ENCODE measurements at places on chromosomes 12 and 14.

DNA sequence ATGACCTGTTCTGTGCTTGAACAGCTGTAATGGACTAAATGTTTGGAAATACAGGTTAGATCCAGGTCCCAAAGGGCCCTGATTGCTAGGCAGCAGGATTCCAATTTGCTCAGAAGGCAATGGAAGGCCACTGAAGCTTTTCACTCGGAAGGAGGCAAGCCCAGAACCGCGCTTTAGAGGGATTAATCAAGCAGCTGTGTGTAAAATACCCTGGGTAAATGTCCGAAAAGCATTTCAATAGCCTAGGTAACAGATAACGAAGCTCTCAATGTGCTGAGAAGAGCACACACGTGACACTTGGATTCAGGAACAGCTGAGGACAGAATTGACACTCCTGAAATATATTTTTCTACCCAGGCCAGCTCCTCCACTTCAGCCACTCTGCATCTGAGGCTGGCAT lies 436.1 kb downstream of the TMEM132D start:
- DNase-seq = no peak

- DNase-seq = no peak
Measured at GRCh38 chr12:124759841-124760503, 103.7 kb downstream of the SCARB1 start.

- DNase-seq = no peak
Measured at GRCh38 chr12:108107293-108107692, 21.8 kb upstream of the WSCD2 start.

DNA sequence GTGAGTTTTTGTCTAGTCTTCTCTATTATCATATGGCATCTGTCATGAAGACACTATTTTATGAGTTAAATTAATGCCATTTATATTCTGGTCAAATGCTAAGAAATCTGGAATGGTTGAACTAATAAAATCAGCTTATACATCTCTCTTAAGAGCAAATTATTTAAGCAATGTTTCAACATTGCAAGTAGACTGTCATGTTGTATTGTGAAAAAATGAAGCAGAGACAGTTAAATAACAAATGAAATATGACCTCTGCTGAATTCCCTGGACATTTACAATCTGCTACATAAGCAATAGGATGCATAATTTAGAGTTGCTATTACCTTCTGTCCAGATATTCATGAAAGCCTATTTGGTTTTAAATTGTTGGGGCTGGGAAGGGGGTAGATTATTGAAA lies 30.6 kb downstream of the NAV3 start:
- no peak for DNase-seq

GRCh38 chr14:23366426-23366921 lies 1.5 kb upstream of the EFS start:
- no peak for DNase-seq

DNA sequence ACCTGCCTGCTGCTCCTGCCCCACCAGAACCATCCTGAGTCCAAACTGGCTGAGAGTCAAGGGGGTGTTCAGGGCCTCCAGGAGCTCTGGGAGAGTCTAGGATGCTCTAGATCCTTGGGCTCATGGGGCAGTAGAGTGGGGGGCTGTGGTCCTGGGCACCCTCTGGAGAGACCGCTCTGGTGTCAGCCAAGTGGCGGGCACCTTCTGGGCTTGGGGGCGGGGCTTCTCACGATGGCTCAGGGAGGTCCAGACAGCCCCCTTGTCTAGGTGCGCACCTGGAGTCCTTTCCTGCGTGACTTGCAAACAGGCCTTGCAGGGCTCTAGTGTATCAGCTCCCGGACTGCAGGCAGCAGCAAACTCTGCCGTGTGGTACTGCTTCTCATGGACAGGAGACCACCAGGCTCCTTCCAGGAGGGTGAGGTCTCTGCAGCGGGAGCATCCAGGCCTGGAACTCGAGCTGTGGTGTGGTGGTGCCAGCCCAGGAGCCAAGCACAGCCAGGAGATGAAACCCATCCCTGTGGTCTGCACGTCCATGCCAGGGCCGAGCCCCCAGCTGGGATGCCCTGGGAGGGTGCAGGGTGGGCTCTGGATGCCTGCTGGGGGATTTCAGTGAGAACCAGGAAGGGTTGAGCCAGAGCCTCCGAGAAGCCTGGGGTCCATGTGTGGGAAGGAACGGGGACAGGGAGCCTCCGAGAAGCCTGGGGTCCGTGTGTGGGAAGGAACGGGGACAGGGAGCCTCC lies 15.0 kb downstream of the PACS2 start:
- DNase-seq = no peak

DNA sequence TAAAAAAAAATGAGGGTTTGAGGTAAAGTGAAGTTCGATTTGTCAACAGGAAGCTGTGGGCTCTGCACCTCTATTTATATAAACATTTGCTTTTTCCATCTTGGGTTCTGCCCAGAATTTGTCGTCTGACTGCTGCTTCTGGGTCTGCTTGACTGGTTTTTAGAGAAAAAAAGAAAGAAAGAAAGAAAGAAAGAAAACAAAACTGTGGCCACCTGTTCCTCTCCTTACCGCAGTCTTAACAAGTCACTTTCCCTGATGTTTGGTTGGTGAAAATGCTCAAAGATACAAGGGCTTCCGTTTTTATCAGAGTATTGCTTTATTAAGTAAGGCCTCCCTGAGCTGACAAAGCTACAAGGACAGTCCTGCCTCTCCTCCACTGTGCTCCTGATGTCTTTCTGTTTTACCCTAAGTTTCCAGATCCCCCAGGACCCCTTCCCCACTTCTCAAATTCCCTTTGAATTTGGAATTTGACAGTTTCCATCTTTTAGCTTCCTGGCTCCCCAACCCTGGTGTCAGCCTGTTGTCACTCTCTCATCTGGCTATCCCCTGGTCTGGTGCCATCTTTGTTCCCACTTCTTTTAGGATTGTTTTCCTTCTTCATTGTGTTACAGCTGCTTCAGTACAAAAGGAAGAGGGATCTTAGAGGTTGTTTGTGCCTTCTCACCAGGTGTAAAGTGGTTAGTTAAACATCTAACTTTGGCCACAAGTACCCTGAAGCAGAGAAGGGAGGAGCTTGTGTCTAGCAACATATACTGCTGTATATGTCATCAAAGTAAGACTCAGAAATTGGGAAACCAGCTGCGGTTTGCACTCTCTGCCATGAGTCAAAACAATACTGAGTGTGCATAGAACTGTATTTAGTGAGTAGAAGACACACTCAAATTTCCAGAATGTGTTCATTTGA lies 18.0 kb downstream of the MFAP5 start:
- DNase-seq = no peak

- no peak for DNase-seq
Measured at GRCh38 chr12:56932146-56932545, 2.1 kb downstream of the SDR9C7 start.

DNA sequence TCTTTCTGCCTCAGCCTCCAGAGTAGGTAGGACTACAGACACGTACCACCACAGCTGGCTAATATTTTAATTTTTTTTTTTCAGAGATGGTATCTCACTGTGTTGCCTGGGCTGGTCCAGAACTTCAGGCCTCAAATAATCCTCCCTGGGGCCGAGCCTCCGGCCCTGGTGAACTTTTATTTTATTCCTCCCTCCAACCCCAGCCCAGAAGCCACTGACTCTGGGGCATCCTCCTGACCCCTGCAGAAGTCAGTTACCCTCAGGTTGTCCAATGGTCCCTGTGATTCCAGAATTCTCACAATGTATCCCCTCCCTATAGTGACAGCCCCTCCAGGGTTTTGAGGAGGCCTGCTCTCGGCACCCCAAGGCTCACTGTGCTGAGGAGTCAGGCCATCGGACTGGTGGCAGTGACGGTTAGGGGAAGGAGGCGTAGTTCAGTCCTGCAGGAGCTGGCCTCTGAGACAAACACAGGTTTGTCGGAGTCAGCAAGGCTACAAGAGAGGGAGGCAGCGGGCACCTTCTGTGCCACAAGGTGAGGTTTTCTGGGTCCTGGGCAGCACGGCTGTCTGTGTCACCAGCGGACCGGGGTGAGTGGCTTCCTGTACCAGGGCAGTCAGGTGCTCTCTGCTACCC lies 19.4 kb upstream of the FIGNL2 start:
- DNase-seq = no peak

- no peak for DNase-seq
Measured at GRCh38 chr12:4303750-4304149, 17.3 kb upstream of the TIGAR start.

DNA sequence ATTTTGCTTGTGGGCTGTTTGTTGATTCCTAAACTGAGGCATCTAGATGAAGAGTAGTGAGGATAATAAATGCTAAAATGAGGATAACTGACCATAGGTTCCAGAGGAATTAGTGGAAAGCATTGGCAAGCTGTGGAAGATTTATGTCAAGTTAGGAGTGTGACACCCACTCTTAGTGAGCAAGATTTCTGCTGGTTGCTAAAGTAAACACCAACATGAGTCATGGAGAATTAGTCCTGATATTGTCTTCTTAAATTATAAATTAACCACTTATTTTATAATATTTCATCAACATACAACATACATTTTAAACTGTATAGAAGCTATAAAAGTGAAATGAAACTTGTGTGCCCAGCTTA lies 328.2 kb downstream of the RPL10L start:
- no peak for DNase-seq

DNA sequence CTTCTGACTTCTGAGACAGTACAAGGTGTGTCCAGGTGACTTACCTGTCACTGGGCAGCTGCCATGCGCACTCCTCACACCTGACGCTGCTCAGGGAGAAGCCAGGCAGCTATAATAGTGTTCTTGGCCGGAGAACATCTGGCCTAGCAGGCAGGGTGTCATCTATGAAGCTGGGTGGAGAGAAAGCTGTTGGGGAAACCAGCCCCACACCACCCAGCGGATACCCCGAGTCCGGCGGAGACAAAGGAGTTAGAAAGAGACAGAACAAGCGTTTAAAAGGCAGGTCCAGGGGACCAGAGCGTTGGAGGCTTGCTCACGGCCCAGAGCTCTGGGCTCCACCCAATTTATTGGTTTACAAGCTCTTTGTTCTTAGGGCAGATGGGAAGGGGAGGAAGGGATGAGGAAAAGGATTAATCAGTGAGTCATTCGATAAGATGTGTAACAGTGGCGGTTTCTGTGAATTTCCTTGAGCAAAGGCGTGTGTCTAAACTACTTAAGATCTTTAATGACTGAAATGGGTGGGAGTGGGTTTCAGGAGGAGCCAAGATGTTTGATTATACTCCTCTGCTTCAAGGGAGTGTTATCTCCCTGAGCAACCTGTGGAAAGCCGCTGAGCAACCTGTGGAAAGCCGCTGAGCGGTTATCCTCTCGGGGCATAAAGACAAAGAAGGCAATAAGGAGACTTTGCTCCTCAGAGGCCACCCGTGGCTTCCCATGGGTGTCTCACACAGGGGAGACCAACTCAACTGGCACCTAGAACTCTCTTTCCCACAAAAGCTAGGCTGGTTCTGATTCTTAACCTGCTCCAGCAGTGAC lies at the start of gene GALNT8:
TSS of gene GALNT8 (plus strand) at position 580 of the 816 bp plus-strand sequence. CDS start 278 bp downstream, outside the sequence.
- DNase-seq = no peak

- no peak for DNase-seq
Measured at GRCh38 chr14:75164809-75165208, 11.6 kb downstream of the TMED10 start.

DNA sequence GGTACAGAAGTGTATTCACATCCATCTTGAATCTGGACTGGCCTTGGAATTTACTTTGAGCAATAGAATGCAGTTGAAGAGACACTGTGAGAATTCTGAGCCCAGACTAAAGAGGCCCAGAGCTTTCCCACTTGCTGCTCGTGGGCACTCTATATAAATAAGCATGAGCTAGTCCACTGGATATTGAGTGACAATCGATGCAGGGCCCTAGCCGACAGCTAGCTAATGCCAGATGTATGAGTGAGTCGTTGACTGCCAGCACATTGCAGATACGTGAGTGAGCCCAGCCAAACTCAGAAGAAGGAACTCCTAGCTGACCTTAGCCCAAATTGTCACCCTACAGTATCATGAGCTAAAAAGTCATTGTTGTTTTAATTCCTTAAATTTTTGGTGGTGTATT lies 24.9 kb downstream of the NAV3 start:
- no peak for DNase-seq

- DNase-seq = no peak
Measured at GRCh38 chr14:74085047-74085637, 386 bp downstream of the LIN52 start.

GRCh38 chr14:100083706-100084105 lies 18.5 kb downstream of the EVL start:
- DNase-seq = no peak

- no peak for DNase-seq
Measured at GRCh38 chr14:20732979-20733635, 12.6 kb upstream of the EDDM3A start.

DNA sequence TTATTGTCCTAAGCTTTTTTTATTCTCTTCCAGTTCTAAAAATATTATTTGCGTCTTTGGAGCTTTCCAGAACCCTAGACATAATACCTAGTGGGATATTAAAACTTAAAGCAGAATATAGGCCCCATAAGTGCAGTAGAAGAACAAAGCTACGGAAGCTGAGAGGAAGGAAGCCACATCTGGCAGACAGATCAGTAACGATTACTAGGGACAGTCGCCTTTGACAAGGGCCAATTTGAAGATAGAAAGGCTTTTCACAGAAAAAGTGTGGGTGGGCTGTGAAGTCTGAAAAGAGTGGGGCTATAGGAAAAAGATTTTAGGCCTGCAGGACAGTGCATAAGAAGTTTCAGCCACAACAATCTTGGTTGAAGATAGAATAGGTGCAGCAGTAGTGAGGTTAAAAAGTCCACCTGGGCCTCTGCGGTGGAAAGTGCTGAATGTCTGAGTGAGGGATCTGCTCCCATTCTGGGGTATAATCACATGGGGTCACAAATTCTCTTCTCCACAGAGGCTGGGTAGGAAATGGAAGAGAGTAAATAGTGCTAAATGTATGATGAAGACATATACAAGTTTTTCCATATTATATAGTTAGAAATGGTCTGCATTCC lies 114.5 kb downstream of the CMAS start:
- no peak for DNase-seq

- DNase-seq = no peak
Measured at GRCh38 chr14:75579338-75579864, 981 bp downstream of the FLVCR2 start.

DNA sequence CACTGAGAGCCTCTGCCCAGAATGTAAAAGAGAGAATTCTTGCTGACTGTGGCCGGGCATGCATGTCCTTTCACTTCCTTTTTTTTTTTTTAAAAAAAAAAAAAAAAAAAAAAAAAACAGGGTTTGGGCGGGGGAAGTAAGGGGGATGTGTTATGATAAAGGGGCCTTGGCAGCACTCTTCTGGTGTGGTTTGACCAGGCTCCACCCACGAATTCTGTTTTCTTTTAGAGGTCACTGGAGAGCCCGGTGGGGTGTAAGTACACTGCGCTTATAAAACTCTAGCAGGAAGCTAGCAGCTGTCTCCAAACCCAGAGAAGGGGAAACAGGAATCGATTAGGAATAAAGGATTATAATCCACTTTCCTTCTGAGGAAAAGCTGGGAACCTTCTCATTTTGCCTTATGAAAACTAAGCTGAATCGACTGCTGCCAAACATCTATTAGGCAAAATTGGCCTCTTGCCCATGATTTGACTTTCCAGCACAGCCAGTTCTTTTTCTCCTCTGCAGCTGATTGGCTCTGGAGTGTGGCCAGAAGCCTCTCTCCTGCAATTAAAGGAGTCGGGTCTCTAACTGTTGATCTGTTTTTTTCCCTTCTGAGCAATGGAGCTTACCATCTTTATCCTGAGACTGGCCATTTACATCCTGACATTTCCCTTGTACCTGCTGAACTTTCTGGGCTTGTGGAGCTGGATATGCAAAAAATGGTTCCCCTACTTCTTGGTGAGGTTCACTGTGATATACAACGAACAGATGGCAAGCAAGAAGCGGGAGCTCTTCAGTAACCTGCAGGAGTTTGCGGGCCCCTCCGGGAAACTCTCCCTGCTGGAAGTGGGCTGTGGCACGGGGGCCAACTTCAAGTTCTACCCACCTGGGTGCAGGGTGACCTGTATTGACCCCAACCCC lies 27.7 kb upstream of the HIGD1C start:
- DNase-seq = no peak
